ENCODE measurements at places on chromosomes 11 and 22. TPM values are rescaled to one million over a fixed set of nuclear protein-coding genes. Genes with fewer than 3 reads are reported as not detected.

DNA sequence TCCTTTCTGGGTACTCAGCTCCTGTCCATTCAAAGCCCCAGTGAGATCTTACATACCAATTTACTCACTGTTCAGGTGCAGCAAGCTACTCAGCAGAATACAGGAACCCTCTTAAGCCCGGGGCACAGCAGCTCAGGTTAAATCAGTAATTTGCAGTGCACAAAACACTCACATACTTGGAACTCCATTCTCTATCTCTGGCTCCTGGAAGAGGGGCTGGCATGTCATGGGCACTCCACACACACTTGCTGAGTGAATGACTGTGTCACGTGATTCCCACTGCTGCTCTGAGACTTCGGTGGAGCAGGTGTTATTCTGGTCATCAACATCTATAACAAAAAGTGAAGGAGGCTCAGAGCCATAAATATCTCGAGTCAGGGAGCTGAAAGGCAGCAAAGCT, 157.3 kb upstream of the BDNF start:
- DNase-seq, result no peak

DNA sequence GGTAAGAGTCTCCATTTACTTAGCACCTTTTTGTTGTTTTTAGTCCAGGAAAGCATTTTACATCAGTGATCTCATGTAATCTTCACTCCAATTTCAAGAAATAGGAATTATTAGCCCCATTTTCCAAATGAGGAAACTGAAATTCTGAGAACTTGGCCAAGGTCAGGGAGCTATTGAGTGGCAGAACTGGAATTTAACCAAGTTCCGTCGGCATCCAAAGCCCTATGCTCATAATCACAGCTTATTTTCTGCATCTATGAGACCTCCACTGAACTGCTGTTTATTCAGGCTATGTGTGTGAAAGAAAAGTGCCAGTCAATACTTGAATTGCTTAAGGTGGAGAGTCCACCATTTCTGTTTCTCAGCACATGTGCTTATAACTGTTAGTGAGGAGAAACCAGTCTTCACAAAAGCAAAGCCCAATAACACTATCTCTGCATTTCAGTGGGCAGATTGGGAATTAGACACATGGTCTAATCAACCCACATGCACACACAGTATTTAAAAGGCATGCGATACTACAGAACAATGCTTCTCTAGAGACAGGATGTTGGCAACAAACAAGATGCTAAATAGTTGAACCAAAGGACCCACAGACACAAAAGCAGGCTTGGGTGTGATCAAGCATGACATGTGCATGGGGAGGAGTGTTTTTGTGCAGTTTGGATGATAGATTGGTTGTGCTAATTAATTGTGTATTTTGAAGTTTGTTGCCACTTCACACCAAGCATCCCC, 780.6 kb downstream of the OPCML start:
- DNase-seq, result no peak

The RTN4R gene
- 0.16 TPM for polyA plus RNA-seq

The OR52D1 gene
- not detected for polyA plus RNA-seq

The UBQLNL gene
- polyA plus RNA-seq, result 0.42 TPM

DNA sequence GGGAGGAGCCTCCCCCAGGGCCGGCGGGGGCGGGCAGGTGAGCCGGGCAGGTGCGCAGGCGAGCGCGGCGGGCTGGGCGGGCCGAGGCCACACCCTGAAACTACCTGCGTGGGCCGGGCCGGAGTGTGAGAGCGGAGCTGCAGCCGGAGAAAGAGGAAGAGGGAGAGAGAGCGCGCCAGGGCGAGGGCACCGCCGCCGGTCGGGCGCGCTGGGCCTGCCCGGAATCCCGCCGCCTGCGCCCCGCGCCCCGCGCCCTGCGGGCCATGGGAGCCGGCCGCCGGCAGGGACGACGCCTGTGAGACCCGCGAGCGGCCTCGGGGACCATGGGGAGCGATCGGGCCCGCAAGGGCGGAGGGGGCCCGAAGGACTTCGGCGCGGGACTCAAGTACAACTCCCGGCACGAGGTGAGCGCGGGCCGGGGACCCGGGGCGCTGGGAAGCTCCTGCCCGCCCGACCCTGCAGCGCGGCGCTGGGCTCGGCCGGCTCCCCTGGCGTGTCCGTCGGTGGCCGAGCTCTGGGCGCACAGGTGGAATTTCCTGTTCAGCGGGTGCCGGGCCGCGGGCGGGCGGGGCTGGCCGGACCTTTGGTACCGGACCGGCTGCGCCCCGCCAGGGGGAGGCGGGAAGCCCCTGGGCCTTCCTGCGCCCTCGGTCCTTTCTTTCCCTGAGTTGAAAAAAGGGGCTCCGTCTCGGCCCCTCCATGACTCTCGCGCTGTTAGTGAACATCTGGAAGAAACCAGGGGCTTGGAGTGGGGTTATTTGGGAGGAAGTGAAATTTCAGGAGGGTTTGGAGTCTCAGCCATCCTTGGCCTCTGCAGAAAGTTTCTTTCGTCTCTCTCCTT, at the start of gene ST14:
TSS of gene ST14 (plus strand) at position 126 of the 841 bp plus-strand sequence. CDS start at position 324, 198 bp downstream.
- DNase-seq, result no peak

The H19 gene
- polyA plus RNA-seq, result 0.10 TPM

DNA sequence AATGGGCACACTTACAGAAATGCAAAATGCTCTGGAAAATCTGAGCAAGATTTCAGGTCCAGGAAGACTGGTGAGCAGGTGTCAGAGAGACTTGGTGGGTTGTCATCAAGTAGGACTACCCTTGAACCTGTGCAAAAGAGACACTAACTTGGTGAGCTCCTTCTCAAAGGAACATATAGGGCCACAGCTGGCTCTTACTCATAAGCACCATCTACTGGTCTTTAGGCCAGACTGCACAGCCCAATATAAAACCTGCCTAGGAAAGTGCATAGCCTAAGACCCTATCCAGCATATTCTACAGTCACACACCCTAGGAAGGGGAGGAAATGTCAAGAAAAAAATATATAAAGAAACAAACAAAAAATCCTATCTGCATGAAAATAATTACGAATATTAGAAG, 18.2 kb upstream of the OR10W1 start:
- peak; percentile 16 for DNase-seq

- no peak for DNase-seq
Observed at GRCh38 chr11:12045914-12046635, 37.6 kb upstream of the DKK3 start.

The COPB1 gene
- 212 TPM for polyA plus RNA-seq

DNA sequence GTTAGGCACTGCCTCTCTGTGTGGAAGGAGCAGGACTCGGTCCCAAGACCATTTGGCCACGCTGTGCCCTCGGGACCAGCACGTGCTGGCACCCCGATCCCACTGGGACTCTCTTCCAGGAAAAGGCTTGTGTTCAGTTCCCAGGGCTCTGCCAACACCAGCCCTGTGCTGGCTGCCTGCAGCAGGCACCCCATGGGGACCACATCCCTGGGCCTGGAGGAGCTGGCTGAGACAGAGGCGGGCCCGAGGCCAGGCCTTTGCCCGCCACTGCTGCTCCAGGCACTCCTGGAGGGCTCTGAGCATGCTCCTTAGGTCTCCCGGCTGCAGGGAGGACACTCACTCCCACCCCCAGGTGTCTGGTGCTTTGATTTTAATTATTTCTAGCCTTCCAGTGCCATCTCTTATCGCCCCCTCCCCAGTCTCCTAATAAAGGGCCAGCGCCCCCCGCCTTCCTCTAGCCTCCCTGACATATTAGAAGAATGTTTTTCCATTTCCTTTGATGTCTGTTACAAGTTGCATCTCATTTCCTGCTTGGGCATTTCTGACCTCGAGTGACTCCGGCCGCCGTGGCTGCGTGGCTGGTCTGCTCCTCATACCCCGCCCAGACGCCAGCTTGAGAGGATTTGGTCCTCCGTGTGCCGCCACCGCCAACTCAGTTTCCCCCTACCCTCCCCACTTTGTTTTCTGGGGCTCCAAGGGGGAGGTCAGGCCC, 14.4 kb downstream of the CDKN1C start:
- DNase-seq, result no peak

DNA sequence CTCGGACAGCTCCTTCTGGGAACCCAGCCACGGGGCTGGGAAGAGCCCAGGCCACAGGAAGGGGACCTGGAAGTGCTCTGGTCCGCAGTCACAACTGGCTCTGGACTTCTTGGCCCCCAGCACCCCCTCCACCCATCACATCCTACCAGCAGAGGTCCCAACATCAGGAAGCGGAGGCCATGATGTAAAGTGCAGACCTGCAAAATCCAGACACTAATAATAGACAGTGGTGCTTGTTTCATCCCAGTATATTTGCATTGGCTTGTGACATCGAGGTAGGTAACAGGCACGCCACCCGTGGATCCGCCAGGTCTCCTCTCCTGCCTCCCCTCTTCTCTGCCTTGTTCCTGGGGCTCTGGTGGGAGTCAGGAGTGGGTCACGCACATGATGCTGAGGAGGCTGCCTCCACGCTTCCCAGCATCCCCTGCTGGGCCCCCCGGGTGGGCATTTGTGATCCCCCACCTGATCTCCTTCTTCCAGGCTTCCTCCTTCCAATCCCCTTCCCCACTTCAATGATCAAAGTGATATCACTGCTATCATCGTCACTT, 1454.0 kb downstream of the BRD1 start:
- DNase-seq, result no peak

The GRAP2 gene
- polyA plus RNA-seq, result not detected

The PRRG4 gene
- not detected for polyA plus RNA-seq

DNA sequence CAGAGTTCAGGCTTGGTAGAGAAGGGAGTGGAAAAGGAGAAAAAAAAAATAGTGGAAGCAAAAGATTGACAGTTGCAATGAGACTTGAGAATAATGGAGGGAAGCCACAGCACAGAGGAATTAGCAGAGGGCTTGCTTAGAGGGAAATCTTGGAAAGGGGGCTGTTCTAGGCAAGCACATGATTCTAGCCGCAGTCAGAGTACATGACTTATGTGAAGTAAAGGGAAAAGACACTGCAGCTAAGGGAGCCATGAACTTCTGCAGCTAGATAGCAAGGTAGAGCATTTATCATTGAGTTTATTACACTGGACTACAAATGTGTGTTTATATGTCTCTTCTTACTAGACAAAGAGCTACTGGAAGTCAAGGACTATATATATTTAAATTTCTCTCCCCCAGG, 144.0 kb upstream of the OPCML start:
- DNase-seq, result no peak

- DNase-seq, result no peak
Observed at GRCh38 chr22:46443850-46444389, 93.5 kb downstream of the CELSR1 start.

The WBP2NL gene
- polyA plus RNA-seq, result 0.21 TPM

DNA sequence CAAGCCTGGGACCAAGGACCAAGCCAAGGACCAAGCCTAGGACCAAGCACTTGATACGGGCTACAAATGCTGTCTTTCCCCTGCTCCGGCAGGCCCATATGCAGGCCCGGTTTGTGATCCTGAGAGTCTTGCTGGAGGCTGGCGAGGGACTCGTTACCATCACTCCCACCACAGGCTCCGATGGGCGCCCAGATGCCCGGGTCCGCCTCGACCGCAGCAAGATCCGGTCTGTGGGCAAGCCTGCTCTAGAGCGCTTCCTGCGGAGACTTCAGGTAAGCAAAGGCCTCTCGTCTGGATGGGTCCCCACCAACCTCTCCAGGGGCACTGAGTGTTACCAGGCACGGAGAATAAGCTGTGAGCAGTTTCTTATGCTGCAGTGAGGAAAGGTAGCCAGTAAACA, 13.2 kb upstream of the BBS1 start:
- DNase-seq, result no peak

- DNase-seq, result peak; percentile 36
Observed at GRCh38 chr11:12017243-12017678, 8.8 kb upstream of the DKK3 start.

DNA sequence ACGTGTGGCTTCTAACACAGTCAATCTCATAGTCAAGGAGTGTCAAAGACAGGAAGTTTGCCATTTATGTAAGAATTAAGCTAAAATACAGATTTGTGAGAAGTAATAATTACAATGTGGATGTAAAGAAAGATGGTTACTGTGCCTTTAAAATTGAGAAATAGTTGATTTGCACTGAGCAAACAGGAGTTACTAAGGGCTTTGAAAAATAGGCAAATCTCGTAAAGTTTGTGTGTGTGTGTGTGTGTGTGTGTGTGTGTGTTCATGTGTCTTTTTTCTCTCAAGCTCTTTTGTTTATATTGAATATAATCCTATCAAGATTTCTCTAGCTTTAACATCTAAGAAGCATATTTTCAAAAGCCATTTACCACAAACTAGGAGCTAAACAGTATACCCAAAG, 2284.5 kb downstream of the LRRC4C start:
- DNase-seq, result no peak

- no peak for DNase-seq
Observed at GRCh38 chr11:85094795-85095194, 532.3 kb downstream of the DLG2 start.

The CCDC117 gene
- polyA plus RNA-seq, result 15.0 TPM

DNA sequence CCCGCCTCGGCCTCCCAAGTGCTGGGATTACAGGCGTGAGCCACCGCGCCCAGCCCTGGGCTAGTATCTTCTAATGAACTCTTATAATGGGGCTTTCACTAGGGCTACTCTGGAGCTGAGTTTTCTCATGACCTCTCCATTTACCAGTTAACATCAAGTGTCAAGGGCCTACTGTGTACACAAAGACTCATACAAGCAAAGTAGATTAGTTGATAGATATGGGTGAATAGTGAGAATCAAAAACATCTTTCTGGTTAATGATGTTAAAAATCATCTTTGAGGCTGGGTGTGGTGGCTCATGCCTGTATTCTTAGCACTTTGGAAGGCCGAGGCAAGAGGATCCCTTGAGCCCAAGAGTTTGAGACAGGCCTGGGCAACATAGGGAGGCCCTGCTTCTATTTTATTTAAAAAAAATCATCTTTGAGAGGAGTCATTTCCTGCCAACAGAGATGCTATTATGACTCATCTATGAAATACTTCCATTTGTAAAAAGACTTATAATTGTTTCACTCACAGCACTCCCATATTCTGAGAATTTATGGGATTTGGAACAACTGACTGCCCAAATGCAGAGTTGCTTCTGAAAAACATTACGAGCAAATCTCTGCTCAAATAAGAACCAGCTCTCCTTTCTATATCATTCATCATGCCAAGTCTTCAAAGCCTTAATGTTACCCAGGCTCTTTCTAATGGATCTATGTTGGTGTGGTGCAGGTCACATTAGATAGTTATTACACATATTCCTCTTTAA, 57.0 kb downstream of the GDPD4 start:
- no peak for DNase-seq

DNA sequence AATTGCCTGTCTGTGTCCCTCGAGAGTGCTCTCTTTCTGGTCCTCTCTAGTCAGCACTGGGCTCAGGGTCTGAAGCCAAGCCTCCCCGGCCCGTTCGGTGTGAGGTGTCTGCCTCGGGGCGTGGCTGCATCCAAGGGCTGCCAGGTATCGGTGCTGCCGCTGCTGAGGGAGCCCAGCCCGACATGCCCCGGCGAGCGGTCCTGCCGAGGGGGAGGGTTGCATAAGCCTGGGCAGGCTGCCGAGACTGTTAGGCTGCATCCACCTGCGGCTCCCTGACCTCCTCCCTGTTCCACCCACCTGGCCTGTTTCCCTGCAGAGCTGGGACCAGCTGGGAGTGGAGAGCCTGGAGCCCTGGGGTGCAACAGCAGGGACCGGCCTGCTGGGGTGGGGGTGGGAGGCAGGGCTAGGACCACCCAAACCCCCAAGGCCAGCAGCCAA, 6.3 kb downstream of the OVOL1 start:
- no peak for DNase-seq

- no peak for DNase-seq
Observed at GRCh38 chr11:33027846-33028536, 11.4 kb upstream of the TCP11L1 start.

Measured in AG04450 (cell line).